Right cardiac atrium (tissue), 5 donors: ENCODE measurements at places on chromosomes 3 and 15. TPM values are rescaled to one million over a fixed set of nuclear protein-coding genes. Genes with fewer than 3 reads are reported as not detected.

- no peak for DNase-seq
Observed at GRCh38 chr3:115321400-115321805, 174.3 kb upstream of the ZBTB20 start.

DNA sequence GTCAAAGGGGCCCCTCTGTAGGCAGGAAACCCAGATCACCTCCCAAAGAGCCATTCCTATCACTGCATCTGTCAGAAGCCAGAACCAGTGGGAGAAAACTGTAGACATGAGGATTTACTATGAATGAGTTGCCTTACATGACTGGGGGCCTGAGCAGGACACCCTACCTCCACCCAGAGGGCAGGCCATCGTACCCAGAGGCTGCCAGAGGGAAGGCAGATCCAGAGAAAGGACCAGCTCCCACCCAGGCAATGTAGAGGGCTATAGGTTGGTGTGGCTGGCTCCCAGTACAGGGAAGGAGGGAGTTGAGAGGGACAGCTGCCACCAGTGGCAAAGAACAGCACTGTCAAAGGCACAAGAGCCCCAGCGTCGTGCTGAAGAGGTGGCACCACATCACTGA, 233.2 kb downstream of the OCA2 start:
- no peak for DNase-seq

DNA sequence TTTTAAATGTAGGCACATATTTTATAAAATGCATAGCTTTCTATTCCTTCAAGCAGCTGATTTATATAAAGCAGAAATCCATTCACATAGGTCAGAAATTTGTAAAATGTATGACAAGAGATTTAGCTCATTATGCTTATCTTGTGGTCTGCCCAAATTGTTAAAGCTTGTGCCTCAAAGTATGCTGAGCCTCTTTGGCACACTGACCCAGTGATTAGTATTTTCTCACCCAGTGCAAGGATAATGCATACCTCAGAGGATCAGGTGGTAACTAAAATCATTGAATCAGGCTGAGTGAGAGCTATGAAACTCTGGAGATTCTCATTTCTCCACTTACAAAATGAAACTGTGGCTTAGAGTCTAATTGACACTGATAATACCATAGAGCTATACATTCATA, 533.3 kb downstream of the FGF12 start:
- DNase-seq: no peak

The SERINC4 gene
- 0.41 TPM for polyA plus RNA-seq

The MLF1 gene
- 271 TPM for polyA plus RNA-seq
